IMR-90 (cell line): ENCODE measurements at places on chromosomes 2 and 18. TPM values are rescaled to one million over a fixed set of nuclear protein-coding genes. Genes with fewer than 3 reads are reported as not detected.

- DNase-seq, result no peak
Measured at GRCh38 chr2:191721331-191721730, 43.4 kb downstream of the NABP1 start.

DNA sequence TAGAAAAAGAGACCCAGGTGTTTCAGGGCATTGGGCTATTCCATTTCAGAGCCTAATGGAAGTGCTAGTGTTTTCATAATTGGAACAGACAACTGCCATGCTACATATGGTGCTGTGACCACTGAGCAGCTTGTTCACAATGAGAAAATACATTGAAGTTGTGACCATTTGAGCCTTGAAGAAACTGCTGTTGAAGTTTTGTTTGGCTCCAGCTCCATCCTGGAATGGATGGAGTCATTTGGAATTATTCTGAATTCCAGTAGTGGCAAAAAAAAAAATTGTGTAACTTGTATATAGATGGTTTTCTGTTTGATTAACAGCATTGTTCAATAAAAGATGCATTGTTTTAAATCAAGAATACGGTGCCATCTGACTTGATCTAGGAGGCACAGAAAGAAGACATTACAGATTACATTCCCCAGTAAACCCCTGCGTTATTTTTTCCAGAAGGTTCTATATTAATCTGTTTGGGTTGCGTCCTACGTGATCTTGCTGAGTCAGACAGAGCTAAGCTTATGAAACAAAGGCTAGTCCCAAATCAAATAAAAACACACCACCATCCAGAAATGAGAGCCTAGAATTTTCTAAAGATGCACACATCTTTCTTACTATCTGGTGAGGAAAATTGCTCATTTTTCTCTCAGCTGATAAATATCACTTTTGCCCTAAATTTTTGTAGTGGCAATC is 19.2 kb downstream of the FMNL2 start:
- DNase-seq, result no peak

- DNase-seq, result no peak
Measured at GRCh38 chr18:67041334-67041733, 437.4 kb upstream of the CDH19 start.

- no peak for DNase-seq
Measured at GRCh38 chr2:174332217-174332963, 2.4 kb upstream of the SP9 start.

DNA sequence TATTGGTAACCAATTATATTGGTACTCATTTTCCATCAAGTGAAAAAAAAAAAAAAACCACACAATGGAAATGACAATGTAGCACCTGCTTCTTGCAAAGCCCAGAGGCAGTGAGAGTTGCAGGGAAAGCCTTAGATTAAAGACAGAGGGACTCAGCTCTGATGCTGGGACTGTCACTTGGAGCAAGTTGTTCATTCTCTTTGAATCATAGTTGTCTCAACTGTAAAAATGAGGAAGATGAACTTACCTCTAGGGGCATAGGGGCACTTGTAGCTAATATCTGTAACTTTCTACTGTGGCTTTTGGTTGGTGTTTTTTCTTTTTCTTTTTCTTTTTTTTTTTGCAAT is 81.4 kb upstream of the LPIN2 start:
- DNase-seq, result no peak

DNA sequence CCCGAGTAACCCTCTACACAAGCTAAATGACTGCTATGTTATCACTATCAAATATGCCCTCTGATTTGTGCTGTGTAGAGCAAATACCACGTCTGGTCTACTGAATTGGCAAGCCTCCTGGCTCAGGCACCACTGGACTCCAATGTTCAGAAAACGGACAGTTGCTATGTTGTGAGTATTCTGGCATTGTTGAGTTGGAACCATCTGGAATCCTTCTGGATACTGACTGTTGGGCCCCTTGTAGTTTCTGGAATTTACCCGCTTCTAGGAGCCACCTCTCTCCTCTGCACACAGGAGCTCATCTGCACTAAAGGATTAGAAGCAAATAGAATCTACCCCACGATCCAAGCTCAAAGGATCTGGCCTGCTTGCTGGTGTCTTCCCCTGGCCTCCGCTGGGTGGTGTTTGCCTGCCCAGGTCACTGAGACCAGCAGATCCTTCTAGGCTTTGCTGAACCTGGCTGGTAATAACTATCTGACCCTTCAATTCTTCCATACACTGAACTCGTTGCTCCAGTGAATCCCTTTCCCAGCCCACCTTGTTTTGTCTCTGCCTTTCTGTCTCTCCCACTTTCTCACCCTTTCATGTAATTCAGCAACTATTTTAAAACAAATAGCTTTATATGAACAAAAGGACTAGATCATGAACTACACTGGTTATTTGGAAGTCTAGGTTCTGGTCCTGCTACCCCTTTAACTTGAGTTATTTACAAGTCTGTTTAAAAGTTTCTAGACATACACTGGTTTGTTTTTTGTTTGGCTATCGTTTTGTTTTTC is 2.1 kb upstream of the HAAO start:
- DNase-seq, result no peak

The RGPD3 gene
- 0.18 and 0.56 TPM in 2 replicates for total RNA-seq

The PLEKHH2 gene
- total RNA-seq, result 1.7 and 2.0 TPM in 2 replicates

The ANKRD62 gene
- total RNA-seq, result not detected in 2 replicates
